ENCODE measurements at places on chromosomes 1 and 21.

- DNase-seq: no peak
Observed at GRCh38 chr1:195130598-195130997, 1477.6 kb downstream of the KCNT2 start.

GRCh38 chr1:227192163-227192562 lies 126.1 kb downstream of the CDC42BPA start:
- DNase-seq: peak; percentile 34

DNA sequence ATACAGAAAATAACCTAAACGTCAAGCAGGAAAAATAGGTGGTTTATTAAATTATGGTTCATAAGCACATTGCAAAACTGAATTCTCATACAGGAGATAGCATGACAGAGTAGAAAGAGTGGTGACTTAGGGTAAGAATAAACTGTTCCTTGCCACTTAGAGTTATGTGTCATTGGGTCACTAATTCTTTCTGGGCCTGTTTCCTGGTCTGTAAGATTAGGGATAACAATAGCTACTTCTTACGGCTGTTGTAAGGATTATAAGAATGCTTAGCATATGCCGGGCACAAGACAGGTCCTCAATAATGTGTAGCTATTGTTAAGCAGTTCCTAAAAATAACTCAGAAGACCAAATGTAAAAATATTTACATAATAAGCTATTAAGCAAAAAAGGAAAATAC lies 24.2 kb downstream of the SNRNP40 start:
- DNase-seq: no peak

- DNase-seq: no peak
Observed at GRCh38 chr21:26332867-26333266, 162.3 kb upstream of the APP start.

GRCh38 chr1:24250224-24250623 lies 63.1 kb upstream of the IFNLR1 start:
- no peak for DNase-seq

GRCh38 chr1:1255078-1255477 lies 8.6 kb upstream of the C1QTNF12 start:
- DNase-seq: no peak

GRCh38 chr1:86516335-86516734 lies 30.5 kb upstream of the CLCA4 start:
- no peak for DNase-seq

DNA sequence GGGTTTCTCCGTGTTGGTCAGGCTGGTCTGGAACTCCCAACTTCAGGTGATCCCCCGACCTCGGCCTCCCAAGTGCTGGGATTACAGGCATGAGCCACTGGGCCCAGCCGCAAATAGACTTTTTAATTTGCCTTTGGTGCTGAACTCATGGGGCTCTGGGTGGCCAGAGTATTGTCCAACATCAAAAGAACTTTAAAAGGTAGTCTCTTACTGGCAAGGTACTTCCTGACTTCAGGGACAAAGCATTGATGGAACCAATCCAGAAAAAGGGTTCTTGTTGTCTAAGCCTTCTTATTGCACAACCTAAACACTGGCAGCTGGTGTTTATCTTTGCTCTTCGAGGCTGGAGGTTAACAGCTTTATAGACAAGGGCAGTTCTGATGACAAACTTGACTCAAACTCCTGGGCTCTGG lies 3.8 kb upstream of the KTI12 start:
- DNase-seq: no peak
